Esophagus squamous epithelium (tissue), 5 donors: ENCODE measurements at places on chromosomes 2 and 18. TPM values are rescaled to one million over a fixed set of nuclear protein-coding genes. Genes with fewer than 3 reads are reported as not detected.

The UGT1A6 gene
- total RNA-seq: 64.2 TPM

The C1QL2 gene
- total RNA-seq: not detected

The LYPD6 gene
- total RNA-seq: 1.2 TPM

The TANC1 gene
- 36.6 TPM for total RNA-seq

The DSG3 gene
- 768 TPM for total RNA-seq

- no peaks in the 10 kb centered on the region for H3K4me1 ChIP-seq
- DNase-seq: no peak
- H3K4me3 ChIP-seq: no peak overlapping the region
These were observed 19.2 kb downstream of the E2F6 start for GRCh38 chr2:11446733-11447248.

GRCh38 chr18:46174342-46175041 lies 70.3 kb downstream of the HAUS1 start:
- H3K36me3 ChIP-seq: no peaks in the 10 kb centered on the region
- no peak for DNase-seq
- peaks cover 11% of the 10 kb centered on the region for H3K4me1 ChIP-seq
- H3K27me3 ChIP-seq: no peaks in the 10 kb centered on the region

DNA sequence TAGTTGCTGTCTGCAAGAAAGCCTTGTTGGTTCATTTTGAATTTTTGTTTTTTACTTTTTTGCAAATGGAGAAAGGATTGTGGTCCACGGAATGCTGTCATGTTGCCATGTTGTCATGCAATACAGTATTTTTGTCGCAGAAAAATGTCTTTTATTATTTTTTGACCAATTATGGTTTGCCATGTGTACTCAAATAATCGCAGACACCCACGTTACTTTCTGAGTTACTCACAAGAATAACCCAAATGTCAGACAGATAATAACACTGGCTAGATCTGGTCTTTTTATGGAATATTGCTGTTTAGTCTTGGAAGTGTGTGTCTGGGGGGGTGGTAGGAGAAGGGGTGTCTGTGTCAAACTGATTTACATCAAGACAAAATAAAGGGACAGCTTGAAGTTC lies 188.9 kb downstream of the LTBP1 start:
- peaks cover 5% of the 10 kb centered on the region for H3K4me1 ChIP-seq
- H3K4me3 ChIP-seq: no peak overlapping the region
- DNase-seq: no peak
- H3K36me3 ChIP-seq: no peaks in the 10 kb centered on the region

GRCh38 chr18:59610546-59611140 lies 86.6 kb downstream of the CCBE1 start:
- H3K36me3 ChIP-seq: no peaks in the 10 kb centered on the region
- no peaks in the 10 kb centered on the region for H3K27me3 ChIP-seq
- peaks cover 14% of the 10 kb centered on the region for H3K4me1 ChIP-seq
- DNase-seq: no peak
- H3K27ac ChIP-seq: no peak overlapping the region
- H3K4me3 ChIP-seq: no peak overlapping the region

DNA sequence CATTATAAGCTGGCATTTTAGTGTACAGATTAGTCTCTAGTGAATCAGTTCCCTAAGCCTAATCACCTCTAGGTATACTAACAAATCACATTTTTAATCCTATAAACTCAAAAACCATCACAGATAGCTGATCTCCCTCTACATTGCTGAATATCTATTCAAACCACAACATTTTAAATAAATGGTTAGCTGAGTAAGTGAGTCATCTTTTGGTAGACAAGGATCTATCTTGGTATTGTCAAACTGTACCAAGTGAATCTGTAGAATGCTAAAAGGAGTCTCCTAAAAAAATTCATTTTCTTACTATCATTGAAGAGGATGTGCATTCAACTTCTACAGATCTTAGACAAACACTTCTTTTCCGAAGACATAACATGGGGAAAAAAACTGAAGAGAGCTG lies 40.7 kb downstream of the INO80D start:
- DNase-seq: no peak
- H3K36me3 ChIP-seq: no peaks in the 10 kb centered on the region
- no peak overlapping the region for H3K4me3 ChIP-seq
- no peak overlapping the region for H3K27ac ChIP-seq

DNA sequence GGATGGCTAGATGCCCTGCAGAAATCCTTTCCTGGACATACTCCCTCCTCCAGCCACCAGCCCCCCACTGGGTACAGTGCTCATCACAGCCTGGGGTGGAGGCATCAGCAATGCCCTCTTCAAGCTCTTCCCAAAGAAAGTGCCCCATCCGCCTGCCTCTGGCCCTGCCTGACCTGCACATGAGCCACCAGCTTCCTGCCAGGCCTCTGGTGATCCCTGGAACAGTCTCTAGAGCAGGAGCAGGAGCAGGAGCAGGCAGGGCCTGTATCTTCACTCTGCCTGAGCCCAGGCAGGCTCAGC lies 54.1 kb upstream of the CAB39 start:
- DNase-seq: no peak
- no peak overlapping the region for H3K4me3 ChIP-seq
- no peaks in the 10 kb centered on the region for H3K36me3 ChIP-seq

GRCh38 chr2:200575957-200576356 lies 9.9 kb upstream of the AOX1 start:
- H3K27ac ChIP-seq: no peak overlapping the region
- no peaks in the 10 kb centered on the region for H3K27me3 ChIP-seq
- H3K4me1 ChIP-seq: no peaks in the 10 kb centered on the region
